ENCODE measurements at places on chromosomes 7 and 10.

DNA sequence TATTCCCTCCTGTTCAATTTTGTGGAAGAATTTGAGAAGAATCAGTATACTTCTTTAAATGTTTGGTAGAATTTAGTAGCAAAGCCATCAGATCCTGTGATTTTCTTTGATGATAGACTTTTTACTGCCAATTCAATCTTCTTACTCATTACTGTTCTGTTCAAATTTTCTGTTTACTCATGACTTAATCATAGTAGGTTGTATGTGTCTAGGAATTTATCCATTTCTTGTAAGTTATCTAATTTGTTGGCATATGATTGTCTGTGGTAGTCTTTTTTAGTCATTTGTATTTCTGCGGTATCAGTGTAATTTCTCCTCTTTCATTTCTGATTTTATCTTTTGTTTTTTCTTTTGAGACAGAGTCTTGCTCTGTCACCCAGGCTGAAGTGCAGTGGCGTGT is 87.4 kb downstream of the CCDC3 start:
- DNase-seq, result no peak

- no peak for DNase-seq
Observed at GRCh38 chr7:135644729-135645128, 17.6 kb upstream of the STMP1 start.

- no peak for DNase-seq
Observed at GRCh38 chr7:5605775-5606634, 175.5 kb downstream of the RNF216 start.

GRCh38 chr7:2734751-2735571 is 47.0 kb downstream of the AMZ1 start:
- DNase-seq, result no peak

DNA sequence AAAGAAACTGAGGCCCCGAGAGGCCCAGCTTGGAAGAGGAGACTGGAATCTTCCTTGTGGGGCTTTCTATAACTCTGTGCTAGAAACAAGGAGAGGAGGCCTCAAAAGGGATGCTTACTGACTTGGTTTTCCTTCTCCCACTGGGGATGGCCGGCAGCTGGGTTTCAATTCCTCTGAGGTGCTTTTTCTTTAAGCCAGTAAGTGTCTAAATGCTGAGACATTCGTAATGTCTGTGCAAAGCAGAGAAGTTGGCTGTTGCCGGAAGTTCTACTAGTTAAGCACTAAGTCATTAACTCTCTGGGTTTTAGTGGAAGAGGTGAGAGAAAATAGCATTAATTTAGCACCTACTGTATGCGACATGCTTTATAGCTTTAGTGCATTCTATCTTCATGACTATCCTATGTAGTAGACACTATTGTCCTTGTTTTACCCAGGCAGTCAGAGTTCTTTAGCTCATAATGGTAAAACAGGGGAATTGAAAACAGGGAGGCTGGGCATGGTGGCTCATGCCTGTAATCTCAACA is 135.2 kb downstream of the RGS10 start:
- no peak for DNase-seq

DNA sequence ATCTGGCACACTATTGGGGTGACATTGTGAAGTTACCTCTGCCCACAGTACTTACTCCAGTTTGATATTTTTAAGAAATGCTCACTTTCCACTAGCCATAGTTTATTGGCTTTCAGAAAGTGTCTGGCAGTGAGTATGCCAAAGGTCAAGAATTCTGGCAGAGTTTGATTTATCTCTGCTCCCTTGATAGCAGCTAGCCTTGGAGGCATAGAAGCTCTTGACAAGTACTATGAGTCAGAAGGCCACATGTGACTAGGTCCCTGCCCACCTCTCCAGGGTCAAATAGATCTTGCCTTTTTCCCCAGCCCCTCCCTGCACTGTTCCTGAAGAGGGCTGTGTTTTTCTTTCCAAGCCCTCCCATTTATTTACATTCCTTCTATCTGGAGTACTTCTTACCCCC is 202.2 kb downstream of the AUTS2 start:
- DNase-seq, result peak; percentile 49

GRCh38 chr7:158731761-158732160 is 27.2 kb upstream of the NCAPG2 start:
- no peak for DNase-seq
